ENCODE measurements at places on chromosomes 7 and 10. TPM values are rescaled to one million over a fixed set of nuclear protein-coding genes. Genes with fewer than 3 reads are reported as not detected.

- peak; percentile 7 for DNase-seq
Measured at GRCh38 chr10:123967626-123968243, 76.1 kb upstream of the CPXM2 start.

P4HA1 gene
- 82.2 TPM for total RNA-seq

DNA sequence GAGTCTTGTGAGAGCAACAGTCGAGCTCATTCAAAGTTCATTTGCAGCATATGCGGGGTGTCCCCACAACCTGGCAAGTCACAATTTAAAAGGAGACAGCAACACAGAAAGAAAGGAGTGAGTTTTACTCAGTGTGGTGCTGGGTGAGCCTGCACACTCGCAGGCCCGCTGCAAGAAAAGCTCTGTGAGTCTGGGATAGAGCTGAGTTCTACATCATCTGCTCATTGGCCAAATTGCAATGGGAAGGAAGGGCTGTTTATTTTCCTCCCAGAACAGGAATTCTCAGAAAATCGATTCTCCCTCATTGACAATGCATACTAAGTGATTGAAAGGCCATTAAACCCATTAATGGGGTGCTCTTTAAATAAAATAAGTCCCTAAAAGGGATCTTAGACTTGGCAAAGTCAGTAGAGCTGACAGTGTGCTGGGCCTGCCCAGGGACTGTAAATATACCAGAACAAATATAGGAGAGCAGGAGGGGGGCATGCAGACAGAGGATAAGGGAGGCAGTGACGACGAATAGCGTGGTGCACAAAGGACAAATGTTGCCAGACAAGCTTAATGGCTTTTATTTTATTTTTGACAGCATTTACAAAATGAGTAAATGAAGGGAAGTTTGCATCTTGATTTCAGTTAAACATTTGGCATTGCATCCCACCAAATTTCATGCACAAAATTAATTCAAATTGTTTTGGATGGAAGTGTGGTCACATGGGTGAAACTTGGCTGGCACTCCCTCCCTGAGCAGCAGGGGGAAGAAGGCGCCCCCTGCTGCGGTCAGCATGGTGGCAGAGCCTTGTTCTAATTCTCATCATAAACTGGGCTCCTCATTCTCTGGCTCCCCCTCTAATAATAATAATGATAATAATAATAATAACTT lies 215.7 kb downstream of the SNX10 start:
- no peak for DNase-seq

DNA sequence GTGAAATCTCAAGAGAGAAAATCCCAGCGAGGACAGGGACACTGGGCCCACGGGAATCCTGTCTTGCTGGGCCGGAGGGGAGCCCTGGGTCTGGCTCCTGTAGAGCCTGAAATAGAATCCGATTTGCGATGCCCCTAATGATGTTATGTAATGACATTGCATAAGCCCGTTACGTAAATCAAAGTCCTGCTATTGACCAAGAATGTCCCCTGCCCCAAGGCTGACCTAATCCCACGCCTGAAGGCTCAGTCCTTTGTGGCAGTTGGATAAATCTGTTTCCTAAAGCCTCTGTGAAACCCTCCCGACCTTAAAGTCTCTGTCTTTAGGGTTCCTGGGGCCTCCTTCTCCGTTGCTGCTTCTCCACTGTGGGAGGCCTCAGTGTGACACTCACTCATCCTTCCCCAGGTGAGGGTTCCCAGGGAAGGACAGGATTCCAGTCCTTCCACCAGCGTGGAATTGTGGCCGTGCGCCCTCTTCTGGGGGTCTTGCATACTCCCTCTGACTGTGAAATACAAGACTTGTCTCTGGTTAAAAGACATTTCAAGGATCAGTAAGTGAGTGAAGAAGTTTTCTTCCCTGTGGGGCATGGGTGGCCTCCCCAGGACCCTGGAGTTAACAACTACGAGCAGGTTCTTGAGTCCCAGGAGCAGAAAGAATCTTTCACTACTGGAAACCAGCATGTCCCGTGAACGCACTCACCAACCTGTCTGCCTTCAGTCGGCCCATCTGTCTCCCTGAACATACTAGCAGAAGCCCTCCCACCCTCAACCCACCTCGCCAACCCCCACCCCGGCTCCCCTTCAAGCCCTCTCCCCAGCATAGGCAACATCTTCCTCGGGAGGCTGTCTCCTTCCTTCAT lies 19.8 kb downstream of the ZNF467 start:
- no peak for DNase-seq

GRCh38 chr7:50754241-50754640 lies 28.5 kb downstream of the GRB10 start:
- DNase-seq = no peak

DNA sequence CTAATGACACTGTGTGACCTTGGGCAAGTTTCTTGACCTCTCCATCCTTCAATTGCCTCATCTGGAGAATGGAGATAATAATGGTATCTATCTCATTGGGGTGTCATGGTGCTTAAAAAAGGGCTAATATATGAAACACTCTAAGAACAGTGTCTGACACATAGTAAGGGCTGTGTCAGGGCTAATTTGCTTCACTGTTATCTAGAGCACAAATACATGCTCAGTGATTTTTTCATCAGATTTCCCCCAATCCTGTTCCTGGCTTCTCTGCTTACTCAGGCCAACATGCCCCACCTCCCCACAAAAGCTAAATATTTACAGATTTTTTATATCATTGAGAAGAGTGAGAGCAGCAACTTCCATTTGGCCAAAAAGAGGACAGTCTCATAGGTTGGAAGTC lies 20.6 kb downstream of the WIPF3 start:
- DNase-seq = no peak

PIK3AP1 gene
- 0.10 TPM for total RNA-seq

Measured in glomerular endothelial cell (primary cell).